ENCODE measurements at places on chromosomes 2 and 18.

GRCh38 chr2:61658841-61659780, 121.0 kb upstream of the XPO1 start:
- no peak for DNase-seq

- DNase-seq: no peak
These were observed 476.3 kb downstream of the TRIB2 start for GRCh38 chr2:13193075-13193474.

DNA sequence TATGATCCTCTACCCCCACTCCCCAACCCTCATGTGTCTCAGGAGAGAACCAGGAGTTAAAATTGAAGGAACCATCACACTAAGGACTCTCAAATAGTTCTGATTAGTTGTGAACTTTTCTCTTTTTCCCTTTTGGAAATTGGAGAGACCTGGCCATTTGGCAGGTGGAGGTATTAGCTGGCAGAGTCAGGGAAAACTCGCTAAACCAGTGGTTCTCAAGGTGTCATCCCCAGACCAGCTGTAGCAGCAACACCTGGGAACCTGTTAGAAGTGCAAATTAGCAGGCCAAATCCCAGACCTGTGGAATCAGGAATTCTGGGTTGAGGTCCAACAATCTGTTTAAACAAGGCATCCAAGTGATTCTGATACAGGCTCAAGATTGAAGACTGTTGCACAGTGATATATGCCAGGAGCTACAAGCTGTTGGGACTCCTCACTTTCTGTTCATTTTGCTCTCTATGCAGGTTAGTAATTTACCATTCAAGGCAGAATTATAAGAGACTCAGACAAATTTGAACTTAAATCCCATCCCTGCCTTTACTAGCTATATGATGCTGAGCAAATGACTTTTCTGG, 2.8 kb upstream of the TMEM131 start:
- DNase-seq: no peak

DNA sequence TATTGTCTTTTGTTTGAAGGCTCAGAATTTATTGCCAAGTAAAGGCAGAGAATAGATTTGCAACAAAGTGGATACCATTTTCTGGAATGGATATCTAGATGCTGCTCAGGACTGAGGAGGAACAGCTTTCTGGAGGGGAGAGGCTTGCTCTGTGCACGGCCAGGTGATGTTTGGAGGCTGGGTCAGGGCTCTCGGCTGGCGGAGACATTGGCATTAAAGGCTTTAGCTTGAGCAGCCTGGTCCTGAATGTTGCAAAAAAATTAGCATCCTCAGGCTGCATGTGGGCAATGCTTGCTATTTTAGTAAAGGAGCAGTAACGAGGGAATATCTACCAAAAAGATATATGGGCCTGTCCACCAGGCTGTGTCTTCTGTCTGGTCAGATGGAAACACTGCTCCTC, 20.4 kb downstream of the RNF144A start:
- DNase-seq: no peak

- no peak for DNase-seq
These were observed at the start of gene KCNJ13 for GRCh38 chr2:232776435-232776834. KCNJ13 (minus strand) TSS chr2:232776565; CDS start chr2:232771362, 5,203 bp downstream.

- DNase-seq: no peak
These were observed 43.5 kb upstream of the ELAC1 start for GRCh38 chr18:50924372-50924771.

GRCh38 chr18:31162419-31162793, 250 bp downstream of the DSC1 start:
- no peak for DNase-seq

DNA sequence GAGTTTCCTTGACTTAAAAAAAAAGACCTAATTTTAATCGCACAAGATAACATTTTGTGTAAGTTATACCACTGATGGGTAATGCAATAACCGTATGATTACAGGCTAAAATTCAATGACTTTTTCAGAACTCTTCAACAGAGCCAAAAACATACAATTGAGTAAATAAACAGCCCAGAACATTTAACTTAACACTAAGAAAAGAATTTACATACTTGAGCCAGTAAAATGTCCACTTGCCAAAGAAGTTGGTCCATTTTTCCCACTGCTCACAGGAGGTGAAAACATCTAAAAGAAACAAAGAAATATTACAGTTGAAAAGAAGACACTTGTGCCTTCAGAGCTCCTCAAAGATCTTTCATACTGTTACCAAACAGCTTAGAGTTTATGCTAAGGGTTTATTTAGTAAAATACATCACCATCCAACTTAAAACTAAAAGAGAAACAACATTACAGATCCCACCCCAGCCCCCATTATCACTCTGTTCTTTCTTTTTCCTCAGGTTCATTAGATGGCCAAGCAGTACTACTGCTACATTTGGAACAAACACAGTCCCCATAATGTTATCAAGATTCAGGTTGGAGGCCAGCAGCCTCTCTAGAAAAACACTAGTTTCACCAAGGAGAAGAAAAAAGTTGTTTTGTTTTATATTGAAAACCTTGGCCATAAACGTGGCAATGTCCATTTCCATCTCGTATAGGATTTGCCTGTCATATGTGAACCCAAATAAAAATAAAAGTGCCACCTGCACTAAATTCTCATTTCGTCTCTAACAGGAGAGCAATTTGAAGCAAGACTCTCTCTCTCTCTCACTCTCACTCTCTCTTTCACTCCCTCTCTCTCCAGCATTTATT, 2.7 kb downstream of the TCF4 start:
- DNase-seq: no peak

DNA sequence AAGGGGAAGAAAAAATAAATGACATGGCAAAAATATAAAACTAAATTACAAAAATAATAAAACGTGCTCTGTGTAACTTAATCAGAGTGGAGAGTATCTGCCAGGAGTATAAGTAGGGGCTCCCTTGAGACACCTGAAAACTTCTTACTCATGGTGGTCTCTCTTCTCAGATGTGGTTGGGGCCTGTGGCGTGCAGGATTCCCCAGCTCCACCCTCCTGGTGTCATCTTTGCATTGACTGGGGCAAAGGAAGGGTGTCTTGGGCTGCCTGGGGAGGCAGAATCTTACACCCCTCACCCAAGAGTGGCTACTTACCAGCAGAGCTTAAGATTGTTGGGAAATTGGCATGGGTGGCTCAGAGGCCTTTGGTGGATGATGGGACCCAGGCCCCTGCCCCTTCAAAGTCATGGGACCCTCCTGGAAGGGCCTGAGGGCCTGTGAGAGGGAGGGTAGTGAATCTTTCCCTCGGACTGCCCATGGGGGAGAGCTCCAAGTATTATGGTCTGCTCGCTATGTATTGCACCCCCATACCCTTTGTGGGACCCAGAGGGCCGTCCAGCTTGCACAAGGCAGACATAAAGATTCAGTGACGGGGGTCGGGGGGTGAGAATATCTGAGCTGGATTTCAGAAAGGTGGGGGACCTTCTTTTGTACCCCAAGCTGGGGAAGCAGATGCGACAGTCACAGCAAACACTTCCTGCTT, 6.9 kb upstream of the TRAF3IP1 start:
- no peak for DNase-seq

DNA sequence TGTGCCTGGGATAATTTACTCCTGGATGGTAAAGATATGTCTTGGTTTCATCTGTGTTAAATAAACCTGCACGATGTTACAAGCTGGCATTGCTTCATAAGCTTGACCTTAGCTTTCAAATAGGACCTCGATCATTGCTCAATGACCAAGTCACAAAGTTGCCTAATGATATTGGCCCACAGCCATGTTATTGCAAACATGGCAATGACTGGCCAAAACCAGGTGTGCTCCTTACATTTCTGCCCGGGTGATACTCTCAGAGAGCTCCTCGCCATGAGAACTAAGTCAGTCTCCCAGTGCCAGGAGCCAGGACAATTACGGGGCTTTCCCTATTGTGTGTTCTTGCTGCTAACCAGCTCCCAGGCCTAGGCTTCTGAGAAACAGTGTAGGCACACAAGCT, 72.5 kb upstream of the CYP1B1 start:
- no peak for DNase-seq

DNA sequence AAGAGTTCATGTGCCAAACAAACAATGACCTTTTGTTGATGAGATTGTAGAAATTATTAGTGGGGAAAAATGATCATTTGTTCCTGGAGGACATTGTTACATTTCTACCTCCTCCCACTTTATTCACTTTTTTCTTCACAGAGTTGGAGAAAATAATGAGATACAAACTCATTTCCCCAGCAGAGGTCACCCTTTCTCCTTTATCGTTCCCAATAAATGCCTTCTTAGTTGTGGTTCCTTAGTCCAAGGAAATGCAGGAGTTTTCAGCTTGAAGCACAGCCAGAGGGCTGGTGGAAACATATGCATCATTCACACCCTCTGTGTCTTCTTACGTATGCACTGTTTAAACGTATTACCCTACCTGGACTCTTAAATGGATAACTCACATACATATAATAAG, 108.8 kb downstream of the SLC4A3 start:
- DNase-seq: peak; percentile 5

- DNase-seq: no peak
These were observed 22.5 kb downstream of the TMEM178A start for GRCh38 chr2:39688181-39688580.

DNA sequence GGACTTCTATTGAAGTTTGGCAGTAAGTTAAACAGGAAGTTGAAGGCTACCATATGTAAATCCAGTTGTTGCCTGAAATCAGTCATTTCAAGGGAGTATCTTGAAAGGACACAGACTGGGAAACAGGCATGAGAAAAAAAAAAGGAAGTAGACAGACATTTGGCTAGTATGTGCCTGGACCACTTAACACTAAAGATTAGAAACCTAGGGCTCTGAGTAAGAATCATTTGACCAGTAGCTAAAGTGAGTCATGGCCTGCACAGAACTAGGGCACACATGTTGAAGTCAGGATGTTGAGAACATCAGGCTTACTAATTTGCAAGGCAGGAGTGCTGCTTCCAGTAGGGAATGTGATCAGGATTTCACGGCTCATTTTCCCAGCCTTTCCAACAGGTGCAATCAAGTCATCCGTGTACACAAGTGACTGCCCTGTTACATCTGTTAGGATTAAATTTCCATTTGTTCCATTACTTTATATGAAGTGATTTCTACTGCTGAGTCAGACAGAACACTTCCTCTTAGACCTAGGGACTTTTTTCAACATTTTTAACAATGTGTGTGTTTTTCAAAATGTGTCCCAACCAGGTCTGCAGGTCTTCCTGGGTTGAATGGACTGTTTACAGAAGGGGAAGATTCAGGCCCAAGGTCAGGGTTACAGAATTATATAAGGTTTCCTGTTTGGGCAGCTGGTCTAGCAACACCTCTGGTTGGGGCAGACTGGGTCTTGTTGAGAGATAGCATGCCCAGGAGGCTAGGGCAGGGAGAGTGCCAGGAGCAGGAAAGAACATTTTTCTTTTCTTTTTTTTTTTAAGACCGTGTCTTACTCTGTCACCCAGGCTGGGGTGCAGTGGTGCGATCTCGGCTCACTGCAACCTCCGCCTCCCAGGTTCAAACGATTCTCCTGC, 145.6 kb downstream of the TGIF1 start:
- peak; percentile 93 for DNase-seq

GRCh38 chr2:99140860-99141109, 722 bp upstream of the C2orf15 start:
- no peak for DNase-seq

DNA sequence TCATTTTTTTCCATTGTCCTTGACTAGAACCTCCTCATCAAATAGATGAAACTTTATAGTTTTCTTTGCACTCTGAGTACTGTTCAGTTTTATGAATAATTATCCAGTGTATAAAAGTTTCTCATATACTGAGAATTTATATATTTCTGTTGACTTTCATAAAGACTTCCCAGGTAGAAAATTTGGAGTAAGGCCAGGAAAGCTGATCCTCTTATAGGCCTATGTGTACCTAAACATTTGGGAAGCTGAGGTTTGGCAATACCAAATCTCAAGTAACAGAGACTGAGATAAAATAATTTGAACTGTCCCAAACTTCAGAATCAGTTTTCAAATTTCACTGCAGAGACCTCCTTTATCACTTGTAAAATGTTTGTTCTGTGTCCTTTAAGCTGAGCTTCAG, 43.4 kb downstream of the CCDC102B start:
- no peak for DNase-seq

DNA sequence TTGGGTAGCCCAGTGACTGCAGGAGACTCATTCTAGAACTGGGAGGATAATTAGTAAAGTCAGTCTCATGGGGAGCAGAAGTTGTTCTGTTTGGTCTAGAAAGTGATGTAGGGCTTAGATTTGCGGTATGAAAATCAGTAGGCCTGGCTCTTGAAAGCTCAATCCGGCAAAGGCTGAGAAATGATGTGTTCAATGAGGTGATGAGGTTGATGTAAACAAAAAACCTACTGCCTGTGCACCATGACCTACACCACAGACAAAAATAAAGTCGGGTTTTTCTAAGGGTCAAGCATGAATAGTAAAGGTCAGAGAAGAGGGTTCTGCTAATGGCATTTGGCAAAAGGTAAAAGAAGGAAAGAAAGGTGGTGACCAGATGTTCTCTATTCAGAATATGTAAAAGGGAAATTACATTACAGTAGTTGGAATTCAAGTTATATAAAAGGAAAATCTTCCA, 80.8 kb upstream of the COL5A2 start:
- peak; percentile 86 for DNase-seq

Data from dermis microvascular lymphatic vessel endothelial cell (primary cell).